ENCODE measurements at places on chromosomes 4 and X.

GRCh38 chrX:12269484-12269883, 131.2 kb downstream of the FRMPD4 start:
- DNase-seq: no peak

GRCh38 chr4:103076747-103077347, at the start of gene SLC9B2:
Gene SLC9B2, minus strand, starts transcription at chr4:103076761. Its CDS starts 9,211 bp downstream, at chr4:103067550.
- no peak for DNase-seq

GRCh38 chrX:154136627-154137161, 7.3 kb upstream of the OPN1LW start:
- DNase-seq: peak; percentile 38

DNA sequence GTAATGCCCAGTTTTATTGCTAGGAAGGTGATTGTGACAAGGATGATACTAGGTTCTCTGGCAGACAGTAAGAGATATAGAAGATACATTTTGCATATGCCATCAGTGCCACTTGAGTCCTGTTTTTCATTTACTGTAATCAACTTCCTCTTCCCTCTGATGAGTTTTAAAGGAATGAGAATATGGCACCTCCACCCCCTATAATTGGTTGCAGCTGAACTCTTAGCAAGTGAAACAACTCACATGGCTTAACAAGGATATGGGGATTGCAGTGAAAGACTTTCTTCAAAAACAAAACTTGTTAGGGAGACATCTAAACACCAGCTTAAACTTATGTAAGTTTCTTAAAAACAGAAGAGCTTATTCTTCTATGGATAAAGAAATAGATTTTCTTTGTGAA, 90.0 kb downstream of the AREG start:
- DNase-seq: no peak

GRCh38 chr4:55343887-55344286, 2.2 kb upstream of the SRD5A3 start:
- no peak for DNase-seq

- DNase-seq: no peak
Observed at GRCh38 chr4:150950657-150951288, 64.3 kb downstream of the LRBA start.

GRCh38 chr4:128649575-128650205, 159.8 kb upstream of the JADE1 start:
- DNase-seq: no peak

GRCh38 chrX:130560544-130560943, 158.8 kb downstream of the RBMX2 start:
- DNase-seq: no peak

DNA sequence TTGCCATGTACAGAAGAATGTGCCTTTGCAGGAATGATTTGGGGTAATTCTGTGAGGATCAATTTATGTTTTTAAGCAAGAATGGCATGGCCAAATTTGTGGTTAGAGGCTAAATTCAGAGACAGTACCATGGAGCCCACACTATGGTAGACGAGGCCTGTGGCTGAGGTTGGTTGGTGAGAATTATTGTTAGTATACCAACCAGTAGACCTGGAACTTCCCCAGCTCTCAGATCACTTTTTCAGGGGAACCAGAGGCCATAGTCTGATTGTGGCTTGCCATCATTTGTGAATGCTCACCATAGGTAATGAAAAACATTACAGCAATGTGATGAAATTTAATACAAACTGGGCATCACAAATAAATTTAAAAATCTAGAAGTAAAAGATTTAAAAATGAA, 56.3 kb downstream of the SHISA3 start:
- no peak for DNase-seq

DNA sequence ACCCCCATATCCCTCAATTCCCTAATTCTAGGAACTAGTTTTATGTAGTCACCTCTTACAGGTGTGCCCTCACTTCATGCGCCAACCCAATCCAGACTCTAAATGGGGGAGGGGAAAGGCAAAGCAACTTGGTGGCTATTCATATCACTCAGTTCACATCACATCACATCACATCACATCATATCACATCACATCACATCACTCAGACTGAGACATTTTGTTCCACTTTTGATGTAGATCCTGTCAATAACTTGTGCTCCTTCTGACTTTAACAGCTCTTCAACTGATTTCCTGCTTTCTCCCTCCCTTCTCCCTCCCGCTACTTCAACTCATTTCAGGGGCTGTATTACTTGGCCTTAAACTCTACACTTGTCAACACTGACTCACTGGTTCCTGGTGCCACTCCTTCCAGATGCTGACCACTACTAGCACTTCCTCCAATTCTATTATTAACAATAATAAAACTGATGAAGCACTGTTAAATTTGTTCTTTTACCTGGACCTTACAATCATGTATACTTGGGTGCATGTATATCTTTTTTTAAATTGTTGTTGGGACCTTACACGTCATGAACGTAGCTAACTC, 29.1 kb upstream of the PLS3 start:
- no peak for DNase-seq

- no peak for DNase-seq
Observed at GRCh38 chr4:84366161-84366560, 132.9 kb downstream of the NKX6-1 start.

DNA sequence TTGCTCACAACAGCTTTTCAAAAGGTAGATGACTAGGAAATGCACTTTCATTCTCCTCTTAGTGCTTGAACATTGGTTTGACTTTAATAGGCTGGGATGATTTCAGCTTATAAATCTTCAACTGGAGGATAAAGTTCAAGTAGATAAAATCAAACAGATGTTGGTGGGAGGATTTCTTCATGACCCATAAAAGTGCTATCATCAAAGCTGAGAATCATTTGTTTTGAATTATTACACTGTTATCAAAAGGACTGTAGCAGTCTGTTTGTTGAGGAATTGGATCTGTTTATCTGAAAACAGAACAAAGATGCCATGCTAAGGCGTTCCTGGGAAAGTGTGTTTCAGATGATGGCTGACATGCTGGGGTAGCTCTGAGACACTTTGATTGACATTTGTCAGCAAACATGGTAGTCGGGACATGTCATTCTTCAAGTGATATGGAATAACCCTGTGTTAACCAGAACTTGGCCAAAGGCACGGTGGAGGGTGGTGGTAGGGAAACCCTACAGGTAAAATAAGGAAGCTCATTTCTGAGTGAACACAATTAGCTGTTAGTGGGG, 304.0 kb upstream of the PITX2 start:
- no peak for DNase-seq

GRCh38 chr4:7964459-7964858, 24.8 kb upstream of the AFAP1 start:
- DNase-seq: no peak

GRCh38 chrX:140710710-140711109, 1.2 kb downstream of the LINC00632 start:
- DNase-seq: no peak

- DNase-seq: no peak
Observed at GRCh38 chr4:61583696-61584095, 383.6 kb downstream of the ADGRL3 start.

GRCh38 chrX:140804292-140804691, 94.7 kb downstream of the LINC00632 start:
- no peak for DNase-seq

DNA sequence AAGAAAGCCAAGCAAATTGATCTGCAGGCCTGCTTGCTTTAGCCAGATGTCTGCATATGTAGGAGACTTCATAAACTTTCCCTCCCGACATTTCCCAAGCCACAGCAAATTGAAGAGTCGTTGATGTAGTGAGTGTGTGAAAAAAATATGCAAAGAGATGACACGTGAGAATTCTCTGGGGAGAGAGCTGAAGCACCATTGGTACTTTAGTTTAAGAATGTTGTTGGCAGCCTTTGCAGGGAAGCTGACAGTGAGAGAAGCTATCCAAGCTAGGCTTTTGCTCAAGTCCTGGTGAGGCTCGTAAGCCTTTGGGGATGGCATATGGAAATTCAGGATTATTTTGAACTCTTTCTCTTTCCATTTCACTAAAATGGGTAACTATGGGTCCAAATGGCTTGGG, 87.5 kb downstream of the GLRA2 start:
- DNase-seq: no peak

GRCh38 chr4:152956650-152957436, 20.7 kb downstream of the FHDC1 start:
- DNase-seq: no peak

DNA sequence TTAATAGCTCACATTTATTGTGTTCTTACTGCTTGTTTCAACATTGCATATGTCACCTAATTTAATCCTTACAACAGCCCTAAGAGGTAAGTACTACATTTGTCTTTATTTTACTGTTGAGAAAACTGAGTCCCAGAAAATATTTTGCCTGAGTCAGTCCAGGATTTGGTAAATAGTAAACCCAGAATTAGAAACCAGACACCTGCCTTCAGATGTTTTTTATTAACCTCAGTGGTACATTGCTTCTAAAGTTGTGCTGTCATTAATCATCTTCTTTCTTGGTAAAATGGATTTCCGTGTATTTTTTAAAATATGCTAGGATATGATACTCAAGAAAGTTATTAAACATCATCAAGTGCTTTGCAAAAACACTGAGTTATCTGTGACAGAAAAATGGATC, 31.4 kb downstream of the USP53 start:
- DNase-seq: no peak

GRCh38 chr4:153220682-153221395, 16.6 kb downstream of the TRIM2 start:
- no peak for DNase-seq

DNA sequence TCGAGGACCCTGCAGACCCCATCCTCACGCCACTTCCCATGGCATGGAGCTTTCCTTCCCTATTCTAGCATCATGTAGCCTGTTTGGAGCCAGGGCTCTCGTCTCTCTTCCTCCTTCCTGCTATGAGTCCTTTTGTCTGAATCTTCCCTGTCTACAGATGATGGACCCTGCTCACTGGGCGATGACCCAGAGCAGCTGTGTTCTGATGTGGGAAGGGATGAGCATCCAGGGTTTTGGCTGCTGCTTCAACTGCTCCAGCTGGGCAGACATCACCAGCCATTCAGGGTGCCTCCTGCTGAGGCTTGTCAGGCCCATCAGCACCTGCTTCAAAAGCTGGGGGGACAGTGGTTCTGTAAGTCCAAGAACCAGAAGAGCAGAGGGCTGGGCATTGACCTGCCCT, 3.2 kb upstream of the CCKAR start:
- DNase-seq: no peak

DNA sequence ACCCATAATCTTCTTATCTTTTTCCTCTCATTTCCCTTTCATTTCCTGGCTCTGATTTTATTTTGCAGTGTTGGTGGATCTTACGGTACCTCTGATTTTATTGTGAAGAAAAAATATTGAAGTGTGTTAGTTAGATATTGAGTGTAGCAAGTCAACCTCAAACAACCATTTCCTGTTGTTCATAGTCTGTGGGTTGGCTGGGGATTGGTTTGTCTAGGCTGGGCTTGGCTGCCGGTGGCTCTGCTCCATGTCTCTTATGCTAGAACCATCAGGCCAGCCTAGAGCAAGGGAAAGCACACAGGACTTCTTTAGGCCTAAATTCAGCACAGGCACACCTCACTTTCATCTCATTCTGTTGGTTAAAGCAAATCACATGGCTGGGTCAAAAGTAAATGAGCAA, 383.1 kb upstream of the LCORL start:
- DNase-seq: no peak

DNA sequence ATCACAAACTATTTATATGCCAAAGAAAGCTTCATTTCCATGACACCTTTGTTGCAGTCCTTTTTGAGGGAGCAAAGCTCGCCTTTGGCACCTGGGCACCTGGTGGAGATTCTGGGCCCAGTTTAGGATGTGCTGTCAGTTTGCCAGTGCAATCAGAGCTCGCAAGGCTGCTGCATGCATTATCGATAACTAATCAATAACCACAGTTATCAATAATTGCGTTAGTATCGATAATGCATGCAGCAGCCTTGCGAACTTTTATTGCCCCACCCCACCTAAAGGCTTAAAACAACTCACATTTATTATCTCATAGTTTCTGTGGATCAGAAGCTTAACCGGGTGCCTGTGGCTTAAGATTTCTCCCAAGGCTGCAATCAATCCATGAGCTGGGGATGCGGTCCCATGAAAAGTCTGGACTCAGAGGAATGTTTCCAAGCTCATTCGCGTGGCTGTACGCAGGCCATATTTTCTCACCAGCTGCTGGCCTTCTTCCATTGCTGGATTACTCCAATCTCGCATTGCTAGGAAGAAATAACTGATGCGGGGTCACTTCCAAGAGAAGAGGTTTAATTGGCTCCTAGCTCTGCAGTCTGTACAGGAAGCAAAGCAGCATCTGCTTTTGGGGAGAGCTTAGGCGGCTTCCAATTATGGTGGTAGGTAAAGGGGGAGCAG, 6.2 kb upstream of the AFAP1 start:
- DNase-seq: no peak

GRCh38 chr4:38765382-38765781, 17.4 kb downstream of the TLR10 start:
- no peak for DNase-seq

DNA sequence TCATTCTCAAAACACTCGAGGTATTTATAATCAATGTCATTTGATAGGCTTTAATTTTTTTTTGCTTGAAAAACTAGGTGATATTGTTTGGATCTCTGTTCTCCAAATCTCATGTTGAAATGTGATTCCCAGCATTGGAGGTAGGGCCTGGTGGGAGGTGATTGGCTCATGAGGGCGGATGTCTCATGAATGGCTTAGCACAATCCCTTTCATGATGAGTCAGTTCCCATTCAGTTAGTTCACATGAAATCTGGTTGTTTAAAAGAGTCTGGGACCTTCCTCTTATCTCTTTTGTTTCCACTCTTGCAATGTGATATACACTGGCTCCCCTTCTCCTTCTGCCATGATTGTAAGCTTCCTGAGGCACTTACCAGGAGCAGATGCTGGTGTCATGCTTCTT, 638.7 kb downstream of the DMD start:
- no peak for DNase-seq

DNA sequence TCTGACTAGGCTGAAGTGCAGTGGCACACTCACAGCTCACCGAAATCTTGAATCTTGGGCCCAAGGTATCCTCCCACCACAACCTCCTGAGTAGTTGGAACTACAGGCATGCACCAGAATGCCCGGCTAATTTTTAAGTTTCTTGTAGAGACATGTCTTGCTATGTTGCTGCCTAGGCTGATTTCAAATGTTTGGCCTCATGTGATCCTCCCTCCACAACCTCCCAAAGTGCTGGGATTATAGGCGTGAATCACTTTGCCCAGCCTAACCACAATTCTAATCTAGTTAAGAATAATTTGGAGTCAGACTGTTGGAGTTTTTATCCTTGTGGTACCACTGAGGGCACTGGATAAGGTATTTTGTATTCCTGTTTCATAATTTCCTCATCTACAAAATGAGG, 317.5 kb upstream of the AGA start:
- DNase-seq: no peak

DNA sequence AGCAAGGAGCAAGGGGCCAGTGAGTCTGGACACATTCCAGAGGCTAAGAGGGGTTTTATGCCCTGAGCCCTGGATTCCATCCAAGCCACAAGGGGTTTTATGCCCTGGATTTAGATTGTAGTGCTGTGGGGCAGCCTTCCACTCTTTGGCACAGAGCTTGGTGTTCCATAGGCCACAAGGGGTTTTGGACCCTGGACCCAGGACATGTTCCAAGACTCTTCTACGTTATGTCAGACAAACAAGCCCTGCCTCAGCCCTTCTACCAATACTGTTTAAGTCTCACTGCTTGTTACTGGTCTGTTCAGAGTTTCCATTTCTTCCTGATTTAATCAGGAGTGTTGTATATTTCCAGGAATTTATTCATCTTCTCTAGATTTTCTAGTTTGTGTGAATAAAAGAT, 12.8 kb upstream of the SCARB2 start:
- no peak for DNase-seq

Measured in stimulated activated CD4-positive, alpha-beta T cell treated with anti-CD3 and anti-CD28 coated beads, Interleukin-15, amount 100 ng/mL, for 1 hour (primary cell).